SW 1271 (cell line): ENCODE measurements at places on chromosomes 13 and 19.

GRCh38 chr19:16067205-16067938 lies 8.9 kb upstream of the TPM4 start:
- no peak for DNase-seq

DNA sequence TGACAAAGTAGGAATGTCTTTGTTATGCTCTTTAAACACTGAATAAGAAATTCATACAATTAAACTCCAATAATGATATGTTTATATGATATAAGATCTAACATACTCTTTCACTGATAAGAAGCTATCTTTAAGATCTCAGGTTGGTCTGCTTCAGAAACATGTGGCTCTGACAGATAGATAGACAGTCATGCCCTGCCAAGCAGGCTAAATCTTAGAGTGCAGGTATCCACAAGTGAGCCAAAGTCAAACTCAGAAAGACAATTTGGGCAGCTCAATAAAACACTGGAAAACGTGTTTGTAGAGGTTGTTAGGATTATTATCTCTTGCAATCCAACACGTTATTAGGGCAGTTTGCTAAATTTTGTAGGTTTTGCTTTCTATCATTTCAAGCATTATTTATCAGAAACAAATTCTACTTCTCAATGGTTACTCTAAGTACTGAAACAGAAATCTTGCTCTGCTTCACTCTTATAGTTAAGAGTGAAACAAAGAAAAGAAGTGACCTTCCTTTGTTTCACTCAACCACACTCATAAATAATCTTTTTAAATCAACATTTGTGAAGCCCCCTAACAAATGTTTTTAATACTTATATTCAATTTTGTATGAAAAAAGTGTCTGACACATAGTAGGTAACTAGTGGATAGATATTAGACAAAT lies 1255.6 kb downstream of the DIAPH3 start:
- no peak for DNase-seq

- DNase-seq, result no peak
These were observed 50.0 kb downstream of the MZT1 start for GRCh38 chr13:72677431-72677830.

- no peak for DNase-seq
These were observed 63.5 kb upstream of the SERP2 start for GRCh38 chr13:44309794-44310757.

DNA sequence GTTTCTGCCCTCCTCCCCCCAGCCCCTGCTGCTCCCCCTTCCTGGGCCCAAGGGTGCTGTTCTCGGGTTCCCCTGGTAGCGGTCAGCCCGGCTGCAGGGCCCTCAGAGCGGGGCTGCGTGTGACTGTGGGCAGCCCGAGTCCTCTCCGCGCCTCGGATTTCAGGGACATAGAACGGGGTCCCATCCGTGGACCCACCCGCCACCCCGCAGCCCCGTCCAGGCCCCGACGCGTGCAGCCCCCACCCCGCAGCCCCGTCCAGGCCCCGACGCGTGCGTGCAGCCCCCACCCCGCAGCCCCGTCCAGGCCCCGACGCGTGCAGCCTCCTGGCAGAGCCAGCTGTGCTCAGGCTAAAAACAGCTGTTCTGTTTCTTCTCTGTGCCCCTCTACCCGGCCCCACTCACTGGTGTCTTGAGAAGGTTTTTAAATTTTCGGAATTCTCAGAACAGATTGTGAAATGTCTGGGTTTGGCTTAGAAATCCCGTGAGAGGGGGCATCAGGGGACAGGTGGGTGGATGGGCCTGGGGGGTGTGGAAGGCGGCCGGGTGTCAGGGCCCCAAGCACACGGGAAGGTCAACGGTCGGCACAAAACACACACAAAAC lies 5.5 kb upstream of the PRTN3 start:
- no peak for DNase-seq

GRCh38 chr19:13865571-13866462 lies 11.1 kb upstream of the NANOS3 start:
- no peak for DNase-seq

- peak; percentile 79 for DNase-seq
These were observed 300.1 kb downstream of the TBC1D4 start for GRCh38 chr13:75181906-75182305.

GRCh38 chr13:79317856-79318255 lies 88.2 kb downstream of the RBM26 start:
- no peak for DNase-seq

- DNase-seq, result no peak
These were observed 43.0 kb downstream of the RAB20 start for GRCh38 chr13:110518571-110518970.

GRCh38 chr19:35318679-35319448 lies 10.1 kb upstream of the CD22 start:
- DNase-seq, result peak; percentile 85

DNA sequence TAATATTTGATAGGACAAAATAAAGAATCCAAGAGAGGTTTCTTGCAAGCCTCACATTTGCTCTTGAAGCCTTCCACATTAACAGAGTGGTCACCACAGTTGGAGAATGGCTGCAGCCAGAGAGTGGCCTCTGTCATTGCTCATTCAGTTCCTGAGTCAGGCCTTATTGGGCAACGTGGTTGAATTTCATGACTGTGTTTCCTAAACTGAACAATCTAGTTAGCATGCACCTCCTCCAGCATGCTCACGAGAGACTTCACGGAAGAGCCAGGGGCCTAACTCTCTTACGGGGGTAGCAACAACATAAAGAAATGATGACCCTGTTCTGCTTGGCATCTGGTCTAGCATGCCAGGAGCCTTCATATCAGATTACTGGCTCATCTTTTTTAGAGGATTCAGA lies 9.6 kb upstream of the UBL3 start:
- no peak for DNase-seq

DNA sequence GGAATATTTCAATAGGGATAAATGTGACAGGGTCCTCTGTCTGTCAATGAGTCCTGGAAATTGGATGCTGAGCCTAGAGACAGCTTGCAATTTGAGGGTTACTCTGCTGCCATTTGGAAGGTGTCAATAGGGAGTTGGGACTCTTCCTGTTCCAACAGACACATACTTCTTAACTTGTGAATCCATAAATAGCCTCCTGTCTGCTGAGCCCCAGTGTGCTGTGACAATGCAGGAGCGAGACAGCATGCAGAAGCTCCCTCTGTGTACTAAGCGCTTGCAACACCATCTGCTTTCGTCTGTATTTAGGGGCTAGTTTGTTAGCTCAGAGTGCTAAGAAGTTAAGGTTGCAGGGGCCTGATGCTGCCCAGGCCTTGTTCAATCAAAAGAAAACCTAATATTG lies 58.5 kb upstream of the GPR12 start:
- DNase-seq, result no peak

GRCh38 chr13:59437544-59438301 lies 726.0 kb downstream of the DIAPH3 start:
- DNase-seq, result no peak

GRCh38 chr19:18633321-18633720 lies 3.5 kb upstream of the KLHL26 start:
- DNase-seq, result no peak
